Myometrial cell (primary cell): ENCODE measurements at places on chromosomes 5 and 9. TPM values are rescaled to one million over a fixed set of nuclear protein-coding genes. Genes with fewer than 3 reads are reported as not detected.

The GLRA1 gene
- total RNA-seq, result not detected in 2 replicates

The MLANA gene
- not detected in 2 replicates for total RNA-seq

The PCDHB3 gene
- total RNA-seq, result 0.89 TPM in 1 of 2 replicates, not detected in the other

The GAS1 gene
- 49.9 and 54.6 TPM in 2 replicates for total RNA-seq

The ACTL7B gene
- total RNA-seq, result not detected in 2 replicates

The FBP1 gene
- not detected in 2 replicates for total RNA-seq

The NKD2 gene
- total RNA-seq, result not detected in 2 replicates

The TYRP1 gene
- total RNA-seq, result not detected in 2 replicates

The LURAP1L gene
- total RNA-seq, result 2.8 and 4.3 TPM in 2 replicates
